Activated T-cell treated with anti-CD3 and anti-CD28 coated beads, Interleukin-2, amount 50 U/mL, for 72 hours (primary cell): ENCODE measurements at places on chromosomes 12 and 14.

DNA sequence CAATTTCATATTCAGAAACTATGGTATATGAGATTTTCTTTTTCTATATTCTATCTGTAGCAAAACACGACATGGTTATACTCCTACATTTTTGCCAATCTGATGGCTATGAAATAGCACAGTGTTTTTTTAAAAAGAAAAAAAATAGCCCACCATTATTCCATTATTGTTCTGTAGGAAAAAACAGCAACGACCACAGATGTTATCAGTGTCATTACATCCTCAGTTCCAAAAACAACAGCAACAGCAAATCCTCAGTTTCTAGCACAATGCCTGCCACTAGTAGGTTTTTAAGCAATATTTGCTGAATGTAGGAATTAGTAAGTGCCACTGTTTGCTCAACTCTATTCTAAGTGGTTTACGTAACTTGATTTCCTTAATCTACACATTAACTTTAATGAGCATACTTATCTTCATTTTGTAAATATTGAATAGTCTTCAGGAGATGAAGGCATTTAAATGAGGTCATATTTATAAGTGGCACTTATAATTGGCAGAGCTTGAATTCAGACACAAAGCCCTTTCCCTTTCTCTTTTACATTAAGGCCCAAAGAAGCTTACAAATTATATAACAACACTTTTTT lies 8.3 kb downstream of the RNASE6 start:
- no peak for DNase-seq

- DNase-seq, result no peak
Observed at GRCh38 chr12:45354399-45354798, 138.5 kb downstream of the ANO6 start.

DNA sequence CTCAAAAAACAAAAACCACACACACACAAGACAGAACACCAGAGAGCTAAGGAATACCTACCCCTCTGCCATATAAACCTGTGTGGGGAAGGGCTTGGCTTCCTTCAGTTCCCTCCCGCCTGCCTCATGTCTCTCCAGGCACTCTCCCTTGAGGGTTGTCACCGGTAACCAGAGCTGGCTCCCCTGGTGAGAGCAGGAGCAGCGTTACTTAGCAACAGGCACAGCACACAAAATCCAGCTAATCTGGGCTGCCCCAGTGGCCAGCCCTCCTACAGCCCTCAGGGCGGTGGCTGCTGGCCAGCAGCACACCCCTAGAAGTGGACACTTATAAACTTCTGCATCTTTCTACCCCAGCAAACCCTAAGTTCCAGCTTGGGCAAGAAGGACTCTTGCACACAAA lies 21.6 kb upstream of the NR4A1 start:
- DNase-seq, result no peak

DNA sequence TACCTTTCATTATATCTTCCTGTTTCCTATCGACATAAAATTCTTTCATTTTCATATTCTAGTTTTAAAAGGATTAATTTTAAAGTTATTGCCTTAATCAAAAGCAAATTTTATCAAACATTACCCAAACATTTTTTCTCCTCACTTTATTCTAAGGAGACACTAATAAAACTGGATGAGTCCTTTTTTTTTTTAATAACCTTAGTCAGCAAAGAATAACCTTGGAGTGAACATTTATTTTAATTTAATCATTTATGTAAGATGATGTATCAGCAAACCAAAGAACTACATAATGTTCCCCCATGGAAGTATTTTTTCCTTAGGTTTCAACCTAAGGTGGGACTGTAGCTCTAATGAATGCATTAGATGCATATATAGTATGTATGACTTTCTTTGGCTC lies 83.9 kb downstream of the RAD52 start:
- no peak for DNase-seq

- DNase-seq, result no peak
Observed at GRCh38 chr12:77189458-77189857, 124.1 kb upstream of the E2F7 start.

DNA sequence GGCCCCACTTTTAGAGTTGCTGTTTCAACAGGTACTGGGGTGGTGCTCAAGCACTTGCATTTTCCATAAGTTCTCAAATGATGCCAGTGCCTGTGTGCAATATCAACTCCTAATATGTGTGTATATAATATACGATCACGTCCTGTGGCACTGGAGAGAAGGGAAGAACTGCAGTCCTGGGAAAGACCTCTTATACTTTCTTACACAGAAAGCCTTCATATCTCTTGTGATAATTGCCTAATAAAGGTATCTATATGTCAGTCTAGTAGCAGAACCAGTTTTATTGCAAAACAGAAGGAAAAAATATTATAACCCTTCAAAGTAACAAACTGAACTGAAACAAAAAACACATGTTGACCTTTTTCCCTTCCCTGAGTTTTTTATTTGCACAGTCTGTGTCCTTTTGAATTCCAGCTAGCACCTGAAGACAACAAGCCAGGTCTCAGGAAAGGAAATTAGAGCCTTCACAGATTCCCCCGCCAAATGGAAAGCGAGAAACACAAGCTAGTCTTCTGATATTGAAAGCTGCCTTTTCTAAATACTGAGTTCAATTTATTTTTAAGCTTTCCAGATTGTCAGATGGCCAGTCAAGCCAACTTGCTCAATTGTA lies 44.4 kb downstream of the IGF1 start:
- no peak for DNase-seq

DNA sequence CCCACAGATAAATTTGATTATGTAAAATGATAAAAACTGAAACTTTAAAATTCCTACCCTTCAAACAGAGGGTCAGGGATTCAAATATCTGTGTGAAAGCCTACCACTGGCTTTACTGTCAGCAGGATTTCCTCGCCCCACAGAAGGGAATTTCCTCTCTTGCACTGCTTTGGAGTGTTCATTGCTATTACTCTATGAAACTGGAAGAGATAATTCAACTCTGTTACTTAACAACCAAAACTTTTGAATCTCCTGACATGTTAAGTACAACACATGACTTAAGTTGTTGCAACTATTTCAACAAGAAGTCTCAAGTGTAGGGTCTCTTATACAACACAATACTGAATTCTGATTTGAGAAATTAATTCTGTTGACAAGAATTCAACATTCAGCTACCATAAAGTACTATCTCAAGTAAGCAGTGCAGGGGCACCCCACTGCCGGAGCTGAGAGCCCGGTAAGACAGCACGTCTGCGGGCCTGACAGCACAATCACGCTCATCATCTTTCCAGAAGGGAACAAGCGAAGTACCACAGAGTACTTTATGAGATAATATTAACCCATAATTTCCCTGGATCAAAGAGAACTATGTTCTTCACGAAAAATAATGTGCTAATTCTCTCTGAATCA lies 22.9 kb downstream of the DICER1 start:
- no peak for DNase-seq
